NCI-H2171 treated with DMSO at 0.1 percent for 48 hours (cell line): ENCODE measurements at places on chromosomes 6 and 20.
A peak's percentile ranks its signal among the peaks of the same experiment; 100 is the strongest.

DNA sequence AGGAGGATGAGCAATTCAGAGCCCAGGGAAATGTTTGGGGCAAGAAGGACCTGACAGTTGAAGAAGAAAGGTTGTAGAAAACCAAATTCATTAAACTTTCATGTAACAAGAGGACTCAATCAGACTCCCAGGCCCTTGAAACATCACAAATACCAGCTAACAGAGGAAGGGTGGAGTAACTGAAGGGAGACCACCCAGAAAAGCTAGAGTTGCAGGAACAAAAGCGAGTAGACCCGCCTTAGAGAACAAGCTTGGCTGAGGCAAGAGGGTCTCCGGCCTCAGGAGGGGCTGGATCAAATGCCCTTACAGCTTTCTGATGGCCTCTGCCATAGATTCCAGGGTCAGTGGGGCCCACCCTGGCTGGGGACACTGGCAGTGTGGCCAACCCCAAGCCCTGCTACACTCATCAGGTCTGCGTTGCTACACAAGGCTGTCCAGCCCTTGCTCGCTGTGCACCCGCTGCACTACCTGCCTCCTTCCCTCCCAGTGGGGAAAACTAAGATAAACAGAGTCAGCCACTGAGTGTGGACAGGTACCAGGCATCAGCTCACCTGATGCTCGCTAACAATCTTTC, 110.0 kb downstream of the SLC23A2 start:
- DNase-seq = no peak

DNA sequence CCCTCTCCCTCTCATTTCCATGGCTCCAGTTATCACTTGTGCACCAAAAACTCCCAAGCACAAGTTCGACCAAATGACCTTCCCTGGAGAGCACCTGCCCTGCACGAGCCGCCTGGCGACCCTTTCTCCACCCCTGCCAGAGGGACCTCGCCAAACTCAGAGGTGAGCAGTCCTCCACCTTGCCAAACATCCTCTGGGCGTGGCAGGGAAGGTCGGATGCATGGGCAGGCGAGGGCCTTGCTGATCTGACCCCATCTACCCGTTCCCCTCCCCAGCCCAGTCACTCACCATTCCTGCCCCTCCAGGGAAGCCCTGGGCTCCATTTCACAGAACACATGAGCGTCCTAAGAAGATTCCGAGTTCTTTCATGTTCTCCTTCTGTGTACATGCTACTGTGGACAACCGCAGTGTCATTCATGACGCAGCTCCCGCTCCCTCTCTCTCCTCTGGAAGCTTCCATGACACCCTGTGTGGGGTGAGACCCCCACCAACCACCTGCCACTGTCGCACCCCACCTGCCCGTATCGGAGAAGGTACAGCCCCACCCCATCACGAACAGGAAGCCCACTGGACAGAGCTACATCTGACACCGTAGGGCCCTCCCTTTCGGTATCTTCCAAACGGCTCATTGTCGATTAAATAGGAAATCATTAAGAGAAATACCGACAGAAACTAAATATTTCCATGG, 104.3 kb downstream of the DACT2 start:
- DNase-seq = no peak

GRCh38 chr6:31222496-31222895, 49.4 kb downstream of the HLA-C start:
- DNase-seq = no peak

DNA sequence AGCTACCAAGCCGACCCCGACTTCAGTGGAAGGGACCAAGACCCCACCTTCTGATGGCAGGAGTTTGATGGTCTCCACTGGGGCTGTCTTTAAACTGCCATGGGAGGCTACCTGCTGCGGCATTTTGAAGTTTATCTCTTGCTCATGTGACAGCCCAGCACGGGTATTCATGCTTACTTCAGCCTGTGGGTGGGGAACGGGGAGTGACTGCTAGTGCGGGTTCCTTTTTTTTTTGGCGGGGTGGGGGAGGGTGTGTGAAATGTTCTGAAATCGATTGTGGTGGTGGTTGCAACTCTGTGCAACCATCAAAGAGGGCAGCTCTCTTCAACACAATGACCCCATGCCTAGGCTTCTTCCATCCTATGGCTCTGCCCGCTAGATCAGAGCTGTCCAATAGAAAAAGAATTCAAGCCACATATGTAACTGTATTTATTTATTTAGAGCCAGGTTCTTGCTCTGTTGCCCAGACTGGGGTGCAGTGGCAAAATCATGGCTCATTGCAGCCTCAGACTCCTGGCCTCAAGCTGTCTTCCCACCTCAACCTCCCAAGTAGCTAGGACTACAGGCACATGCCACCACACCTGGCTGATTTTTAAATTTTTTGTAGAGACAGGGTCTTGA, 53.7 kb downstream of the PPP1R16B start:
- no peak for DNase-seq

DNA sequence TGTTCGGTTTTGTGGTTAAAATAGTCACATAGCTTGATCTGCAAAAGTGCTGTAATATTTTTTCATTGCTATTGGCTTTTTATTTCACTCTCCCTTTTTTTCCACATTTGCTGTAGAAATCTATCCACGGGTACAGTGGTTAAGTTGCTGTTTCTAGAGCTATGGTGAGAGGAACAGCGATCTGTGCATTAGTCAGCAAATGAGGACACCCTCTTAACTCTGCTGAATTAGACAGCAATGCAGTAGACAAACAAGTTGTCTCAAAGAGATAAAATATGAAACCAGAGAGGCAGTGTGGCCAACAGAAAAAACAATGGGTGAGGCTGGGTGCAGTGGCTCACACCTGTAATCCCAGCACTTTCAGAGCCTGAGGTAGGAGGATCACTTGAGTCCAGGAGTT, 17.6 kb upstream of the SYNJ2 start:
- no peak for DNase-seq

DNA sequence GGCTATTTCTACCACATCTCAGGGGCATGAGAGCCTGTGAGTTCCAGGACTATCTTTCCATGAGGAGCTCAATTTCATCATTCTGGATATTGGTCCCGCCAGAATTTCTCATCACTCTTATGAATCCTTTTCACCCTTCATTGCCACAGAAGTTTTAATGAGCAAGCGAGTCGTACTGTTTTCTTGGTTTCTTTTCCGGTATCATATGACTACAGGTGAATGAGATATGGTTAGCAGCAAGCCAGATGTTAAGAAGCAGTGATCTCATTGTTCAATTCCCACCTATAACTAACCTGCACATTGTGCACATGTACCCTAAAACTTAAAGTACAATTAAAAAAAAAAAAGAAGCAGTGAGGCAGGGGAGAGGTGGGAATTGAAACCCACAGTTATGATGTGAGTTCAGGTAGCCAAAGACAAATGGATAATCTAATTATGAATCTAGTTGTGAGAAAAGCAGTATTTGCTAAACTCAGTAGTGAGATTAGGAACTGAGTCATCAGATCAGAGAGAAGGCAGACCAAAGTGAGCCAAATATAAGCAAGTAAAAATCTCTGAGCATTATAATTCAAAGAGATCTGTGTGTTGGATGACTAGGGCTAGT, 78.0 kb upstream of the ELOVL5 start:
- no peak for DNase-seq

GRCh38 chr6:113281014-113281413, 576.1 kb upstream of the MARCKS start:
- no peak for DNase-seq

DNA sequence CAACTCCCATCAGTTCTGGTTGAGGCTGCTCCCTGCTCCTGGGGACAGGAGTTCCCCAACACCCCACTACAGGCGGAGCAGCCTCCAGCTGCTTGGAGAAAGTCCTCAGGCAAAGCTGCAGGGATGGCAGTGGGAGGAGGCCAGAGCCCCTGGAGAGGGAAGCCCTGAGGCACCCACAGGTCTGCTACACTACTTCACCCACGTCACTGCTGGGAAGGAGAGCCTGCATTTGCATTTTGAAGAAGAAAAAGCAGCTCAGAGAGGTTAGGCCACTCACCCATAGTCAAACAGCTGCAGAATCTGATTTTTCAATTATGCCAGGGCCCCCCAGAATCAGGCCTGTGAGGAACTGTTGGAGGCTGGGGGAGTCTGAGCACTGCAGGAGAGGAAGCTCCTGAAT, 17.2 kb downstream of the BFSP1 start:
- DNase-seq = no peak

DNA sequence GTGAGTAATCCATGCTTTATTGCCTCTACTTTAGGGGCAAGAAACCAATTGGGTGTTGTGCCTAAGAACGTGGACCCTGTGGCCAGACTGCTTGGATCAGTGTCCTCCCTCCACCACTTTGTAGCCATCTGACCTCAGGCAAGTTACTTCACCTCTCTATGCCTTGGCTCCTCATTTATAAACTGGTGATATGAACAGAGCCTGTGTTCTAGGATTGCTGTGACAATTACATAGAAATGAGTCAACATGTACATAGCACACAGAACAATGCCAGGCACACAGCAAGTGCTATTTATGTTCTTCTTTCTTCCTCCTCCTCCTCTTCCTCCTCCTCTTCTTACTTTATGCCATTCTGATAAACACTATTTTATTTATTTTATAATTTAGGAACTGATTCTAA, 339.4 kb downstream of the CD83 start:
- DNase-seq = no peak

GRCh38 chr6:32807020-32807580, 9.7 kb downstream of the HLA-DOB start:
- DNase-seq = no peak

DNA sequence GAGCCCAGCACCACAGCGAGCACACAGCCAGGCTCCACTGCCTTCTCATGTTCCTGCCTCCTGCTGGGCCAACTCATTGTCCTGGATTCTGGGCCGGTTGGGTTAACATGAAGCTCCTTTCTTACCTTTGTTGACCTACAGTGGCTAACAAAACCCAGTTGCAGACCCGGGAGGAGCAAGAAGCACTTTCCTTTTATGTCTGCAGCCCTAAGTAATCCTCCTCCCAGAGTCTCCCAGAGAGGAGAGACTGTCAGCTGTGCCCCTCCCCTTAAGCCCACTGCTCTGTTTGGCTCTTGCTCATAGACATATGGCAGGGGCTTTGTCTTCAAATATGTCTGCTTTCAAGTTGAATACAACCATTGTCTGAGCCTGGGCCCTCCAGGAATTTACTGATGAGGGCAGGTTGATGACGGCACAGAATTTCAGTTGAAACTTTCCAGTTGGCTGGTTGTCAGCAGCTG, 55.2 kb downstream of the PSMB1 start:
- peak; percentile 62 for DNase-seq

DNA sequence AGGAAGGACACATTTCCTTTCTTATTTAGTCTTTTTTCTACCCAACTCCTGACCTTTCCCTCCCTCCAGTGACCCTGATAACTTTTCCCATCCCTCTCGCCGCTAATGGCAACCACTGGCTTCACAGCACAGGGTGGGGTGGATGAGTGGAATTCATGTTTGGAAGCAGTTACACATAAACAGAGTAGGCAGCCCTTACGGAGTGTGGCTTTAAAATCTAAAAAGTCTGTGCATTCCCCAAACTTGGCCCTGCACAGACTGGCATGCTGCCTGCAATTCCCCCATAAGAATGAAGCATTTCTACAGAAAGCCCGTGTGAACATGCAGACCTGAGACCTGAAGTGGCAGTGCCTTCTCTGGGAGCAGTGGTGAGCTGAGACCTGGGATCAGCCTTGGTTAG, 275.9 kb upstream of the PRND start:
- DNase-seq = no peak

GRCh38 chr20:29300579-29301551, 1956.6 kb upstream of the DEFB115 start:
- no peak for DNase-seq

GRCh38 chr6:18656506-18656905, 269.4 kb downstream of the RNF144B start:
- peak; percentile 67 for DNase-seq

GRCh38 chr6:156917213-156917612, 140.0 kb downstream of the ARID1B start:
- DNase-seq = no peak

DNA sequence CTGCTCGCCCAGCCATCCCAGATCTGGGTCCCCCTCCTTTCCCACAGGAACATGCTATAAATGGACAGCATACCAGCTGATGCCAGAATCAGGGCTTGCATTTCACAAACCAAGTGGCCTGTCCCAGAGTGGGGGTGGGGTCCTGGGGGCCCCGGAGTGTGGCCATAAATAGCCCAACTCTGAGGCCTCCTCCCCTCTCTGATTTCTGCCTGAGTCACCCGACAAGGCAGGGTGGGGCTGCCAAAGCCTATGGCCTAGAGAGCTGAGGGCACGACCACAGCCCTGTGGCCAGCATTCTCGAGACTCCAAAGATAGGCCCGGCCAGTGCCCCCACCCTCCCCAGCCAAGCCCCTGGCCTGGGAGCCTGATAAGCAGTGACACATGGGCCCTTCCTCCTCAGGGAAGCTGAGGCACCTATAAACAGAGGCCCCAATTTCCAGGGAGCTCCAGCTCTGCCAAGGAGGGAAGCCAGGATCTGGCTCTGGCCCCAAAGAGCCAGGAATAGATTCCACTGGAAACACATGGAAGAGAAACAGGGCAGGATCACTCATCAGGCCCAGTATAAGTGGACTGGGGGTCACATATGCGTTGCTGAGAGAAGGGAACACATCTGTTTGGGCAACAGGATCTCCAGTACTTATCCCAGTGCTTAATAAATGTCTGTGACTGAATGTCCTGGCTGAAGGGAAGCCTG, 20.3 kb downstream of the SNTA1 start:
- no peak for DNase-seq

DNA sequence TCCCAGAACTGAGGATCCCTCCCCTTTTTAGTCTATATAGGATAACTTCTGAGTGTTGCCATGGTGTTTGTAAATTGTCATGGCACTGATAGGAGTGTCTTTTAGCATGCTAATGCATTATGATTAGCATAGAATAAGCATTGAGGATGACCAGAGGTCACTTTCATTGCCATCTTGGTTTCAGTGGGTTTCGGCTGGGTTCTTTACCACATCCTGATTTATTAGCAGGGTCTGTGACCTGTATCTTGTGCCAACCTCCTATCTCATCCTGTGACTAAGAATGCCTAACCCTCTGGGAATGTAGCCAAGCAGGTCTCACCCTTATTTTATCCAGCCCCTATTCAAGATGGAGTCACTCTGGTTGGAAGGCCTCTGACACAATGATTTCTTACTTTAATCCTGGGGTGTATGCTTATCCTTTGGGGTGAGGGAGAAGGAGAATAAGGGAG, 19.6 kb downstream of the WFDC2 start:
- DNase-seq = no peak

DNA sequence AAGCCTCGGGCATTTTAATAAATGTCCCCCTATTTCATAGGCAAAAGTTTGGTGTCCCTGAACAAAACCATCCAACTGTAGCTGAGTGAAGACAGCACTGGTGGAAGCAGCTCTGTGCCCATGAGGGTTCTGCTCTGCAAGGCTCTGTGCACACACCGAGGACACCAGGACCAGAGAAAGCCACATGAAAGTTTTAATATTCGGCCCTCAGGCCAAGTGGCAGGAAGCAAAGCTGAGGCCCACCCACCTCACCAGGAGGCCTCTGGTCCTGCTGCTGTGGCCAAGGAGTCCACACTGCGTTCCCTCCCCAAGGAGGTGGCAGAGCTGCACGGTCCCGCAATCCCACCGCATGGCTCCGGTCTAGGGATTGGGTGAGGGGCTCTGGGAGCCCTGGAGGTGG, 62.6 kb upstream of the RPS6KA2 start:
- DNase-seq = no peak
